Panc1 (cell line): ENCODE measurements at places on chromosomes 12 and 14. TPM values are rescaled to one million over a fixed set of nuclear protein-coding genes. Genes with fewer than 3 reads are reported as not detected.

- no peak for DNase-seq
Measured at GRCh38 chr14:81324011-81324410, 76.1 kb downstream of the STON2 start.

- DNase-seq, result no peak
Measured at GRCh38 chr12:25264114-25264513, 13.4 kb upstream of the KRAS start.

DNA sequence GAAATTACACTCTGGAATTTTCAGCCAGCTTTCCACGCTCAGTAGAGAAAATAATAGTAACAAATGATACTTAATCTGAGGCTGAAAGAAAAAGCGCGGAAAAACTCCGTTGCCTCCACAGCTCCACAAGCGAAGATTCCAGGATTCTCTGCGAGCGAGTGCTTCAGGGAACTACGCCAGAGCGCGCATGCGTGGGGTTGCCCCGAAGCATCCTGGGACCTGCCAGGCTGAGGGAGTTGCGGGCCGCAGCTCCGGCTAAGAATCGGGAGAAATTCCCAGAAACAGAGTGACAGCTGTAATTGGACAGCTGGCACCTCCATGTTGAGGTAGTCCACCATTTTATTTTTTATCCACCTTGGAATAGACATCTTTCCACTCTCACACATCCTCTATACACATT lies 12.0 kb upstream of the TTC5 start:
- DNase-seq, result no peak

DNA sequence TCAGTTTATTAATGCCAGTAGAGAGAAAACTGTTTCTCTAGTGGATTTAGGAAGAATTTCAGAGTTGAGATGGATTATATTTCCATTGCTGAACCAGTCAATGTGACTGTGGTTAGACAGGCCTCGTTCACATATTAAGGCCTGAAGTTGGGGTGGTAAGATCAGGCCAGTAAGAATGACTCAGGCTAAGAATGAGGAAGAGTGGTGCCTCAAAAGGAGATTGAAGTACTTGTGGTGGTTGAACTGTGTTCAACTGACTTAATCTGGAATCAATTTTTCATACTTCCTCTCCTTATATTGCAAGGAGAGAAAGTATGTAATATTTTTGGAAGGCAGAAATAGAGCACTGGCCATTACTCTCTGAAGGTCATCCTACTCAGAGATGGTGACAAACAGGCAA lies 37.8 kb upstream of the ATF7IP start:
- no peak for DNase-seq

DNA sequence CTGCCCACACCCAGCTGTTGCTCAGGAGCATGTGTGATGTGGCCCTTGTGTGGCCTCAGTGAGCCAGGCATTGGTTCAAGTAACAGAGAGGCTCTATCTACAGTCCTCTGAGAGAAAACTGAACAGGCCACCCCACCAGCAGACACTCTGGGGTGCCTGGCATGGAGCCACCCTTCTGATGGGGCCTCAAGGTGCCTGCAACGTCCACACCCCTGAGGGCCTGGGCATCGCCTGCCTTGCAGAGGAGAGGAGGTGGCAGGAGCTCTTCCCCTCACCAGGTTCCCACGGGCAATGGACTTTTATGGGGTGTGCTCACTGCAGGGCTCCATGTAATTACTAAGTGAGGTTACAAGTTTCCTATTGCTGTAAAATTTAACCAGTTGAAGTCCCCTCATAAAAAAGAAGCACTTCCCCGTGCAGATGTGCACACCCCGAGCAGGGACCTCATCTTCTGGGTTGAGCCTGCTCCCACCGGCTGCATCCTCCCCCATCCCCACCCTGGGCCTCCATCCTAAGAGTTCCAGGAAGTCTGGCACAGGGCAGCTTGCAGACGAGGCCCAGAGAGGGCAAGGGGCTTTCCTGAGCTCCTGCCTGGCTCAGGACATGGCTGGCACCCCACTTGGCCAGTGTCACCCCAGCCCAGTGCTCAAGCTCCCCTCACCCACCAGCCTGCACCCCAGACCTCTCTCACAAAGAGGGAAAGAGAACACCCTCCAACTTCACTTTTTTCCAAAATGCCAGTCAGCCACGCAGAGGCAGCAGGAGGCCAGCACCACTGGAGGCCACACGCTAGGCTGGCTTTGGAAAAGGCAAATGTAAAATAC lies 270.4 kb upstream of the RTL1 start:
- no peak for DNase-seq

Gene C3AR1
- not detected for total RNA-seq

Gene KLHDC1
- 1.3 TPM for total RNA-seq
